IPS-NIHi11 (cell line): ENCODE measurements at places on chromosomes 7 and 10.
A peak's percentile ranks its signal among the peaks of the same experiment; 100 is the strongest.

DNA sequence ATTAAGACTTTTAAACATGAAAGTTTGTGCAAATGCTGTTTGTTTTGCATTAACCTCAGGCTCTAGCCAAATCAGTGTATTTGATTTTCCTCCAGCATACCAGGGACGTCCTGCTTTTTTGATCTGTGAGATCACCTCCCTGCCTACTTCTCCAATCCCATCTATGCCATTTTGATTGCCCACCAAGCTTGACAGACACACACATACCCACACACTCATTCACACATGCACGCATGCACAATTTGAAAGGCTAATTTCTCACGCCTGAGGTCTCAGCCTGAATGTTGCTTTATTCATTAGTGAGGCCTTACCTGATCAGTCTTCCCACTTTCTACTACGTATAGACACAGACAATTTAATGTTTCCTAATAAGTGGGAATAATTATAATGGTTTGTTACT is 53.5 kb downstream of the CDK13 start:
- no peak for DNase-seq

DNA sequence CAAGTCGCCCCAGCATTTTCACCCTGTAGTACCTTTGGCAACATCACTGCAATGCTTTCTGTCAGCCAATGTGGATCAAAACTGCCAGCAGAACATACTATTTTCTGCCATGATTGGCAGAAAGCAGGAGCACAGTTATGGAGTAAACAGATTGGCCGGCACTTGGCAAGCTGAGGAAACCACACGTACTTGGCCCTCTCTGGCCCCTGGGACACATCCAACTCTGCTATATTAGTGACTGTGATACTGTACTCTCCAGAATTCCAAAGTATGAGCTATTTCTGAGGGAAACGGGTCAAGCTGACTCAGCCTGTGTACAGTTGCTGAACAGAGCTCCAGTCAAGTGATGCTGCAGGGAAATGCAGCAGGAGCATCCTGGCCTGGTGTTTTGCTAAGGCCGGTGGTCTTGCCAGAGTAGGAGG is 39.8 kb upstream of the LANCL2 start:
- DNase-seq: no peak

- DNase-seq: no peak
Observed at GRCh38 chr7:149423449-149424110, 37.3 kb downstream of the ZNF777 start.

- no peak for DNase-seq
Observed at GRCh38 chr7:3011211-3011852, 32.3 kb downstream of the CARD11 start.

DNA sequence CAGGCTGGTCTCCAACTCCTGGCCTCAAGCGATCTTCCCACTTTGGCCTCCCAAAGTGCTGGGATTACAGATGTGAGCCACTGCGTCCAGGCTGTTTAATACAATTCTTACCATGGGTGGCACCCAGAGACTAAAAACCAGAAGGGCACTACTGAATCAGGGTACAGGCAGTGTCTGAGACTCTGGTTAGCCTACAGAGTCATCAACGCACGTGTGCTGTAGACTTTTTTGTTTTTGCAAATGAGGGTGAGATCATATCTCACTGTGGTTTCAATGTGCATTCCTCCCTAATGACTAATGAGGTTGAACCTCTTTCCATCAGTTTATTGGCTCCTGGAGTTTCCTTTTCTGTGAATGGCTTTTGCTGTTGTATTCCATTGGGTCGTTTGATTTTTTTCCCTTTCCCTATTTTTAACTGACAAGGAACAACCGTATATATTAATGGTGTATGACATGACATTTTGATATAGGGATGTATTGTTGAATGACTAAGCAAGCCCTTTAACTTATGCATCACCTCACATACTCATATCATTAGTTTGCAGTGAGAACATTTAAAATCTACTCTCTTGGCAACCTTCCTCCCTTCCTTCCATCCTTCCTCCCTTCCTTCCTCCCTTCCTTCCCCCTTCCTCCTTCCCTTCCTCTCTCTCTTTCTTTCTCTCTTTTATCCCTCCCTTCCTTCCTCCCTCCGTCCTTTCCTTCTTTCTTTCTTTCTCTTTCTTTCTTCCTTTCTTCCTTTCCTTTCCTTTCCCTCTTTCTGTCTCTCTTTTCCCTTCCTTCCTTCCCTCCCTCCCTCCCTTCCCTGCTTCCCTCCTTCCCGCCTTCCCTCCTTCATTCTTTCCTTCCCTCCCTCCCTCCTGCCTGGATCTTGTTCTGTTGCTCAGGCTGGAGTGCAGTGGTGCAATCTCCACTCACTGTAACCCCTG is 9.3 kb upstream of the TMEM270 start:
- DNase-seq: no peak

DNA sequence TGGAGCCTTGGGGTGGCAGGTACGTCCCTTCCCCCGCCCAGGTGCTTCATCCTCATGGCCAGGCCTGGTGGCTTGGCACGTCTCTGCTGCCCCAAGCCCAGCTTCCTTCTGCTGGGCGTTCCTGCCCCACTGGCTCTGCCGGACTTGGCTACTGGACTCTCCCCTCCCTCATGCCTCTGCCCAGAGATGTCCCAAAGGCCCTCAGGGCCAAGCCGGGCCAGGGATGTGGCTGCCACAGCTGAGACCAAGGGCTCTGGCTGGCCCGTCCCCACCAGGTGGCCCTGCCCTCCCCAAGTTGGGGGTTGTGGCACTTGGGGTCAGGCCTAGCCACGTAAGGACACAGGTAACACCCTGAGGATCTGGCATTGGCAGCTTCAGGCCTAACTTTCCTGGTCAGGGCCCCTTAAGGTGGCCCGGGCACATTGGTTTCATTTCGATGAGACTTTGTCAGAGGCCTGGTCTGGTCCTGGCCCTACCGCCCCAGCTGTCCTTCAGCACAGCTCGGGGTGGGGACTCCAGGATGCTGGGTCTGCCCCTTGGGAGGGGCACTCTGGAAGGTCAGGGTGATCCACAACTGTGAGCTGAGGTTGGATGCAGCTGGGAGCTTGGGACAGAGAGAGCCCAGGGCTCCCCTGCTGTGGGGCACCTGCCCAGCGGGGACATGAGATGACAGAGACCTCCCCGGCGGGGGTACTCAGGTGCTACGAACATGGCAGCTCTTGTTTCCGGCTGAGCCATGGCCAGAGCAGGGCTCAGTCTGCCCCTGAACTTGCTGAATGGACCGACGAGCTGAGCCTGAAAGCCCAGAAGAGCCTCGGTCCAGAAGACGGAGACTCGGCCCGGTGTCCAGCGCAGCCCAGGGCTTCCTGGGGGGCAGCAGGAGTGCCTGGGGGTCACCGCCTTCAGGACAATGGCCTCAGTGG is 2.9 kb downstream of the BHLHA15 start:
- peak; percentile 6 for DNase-seq

DNA sequence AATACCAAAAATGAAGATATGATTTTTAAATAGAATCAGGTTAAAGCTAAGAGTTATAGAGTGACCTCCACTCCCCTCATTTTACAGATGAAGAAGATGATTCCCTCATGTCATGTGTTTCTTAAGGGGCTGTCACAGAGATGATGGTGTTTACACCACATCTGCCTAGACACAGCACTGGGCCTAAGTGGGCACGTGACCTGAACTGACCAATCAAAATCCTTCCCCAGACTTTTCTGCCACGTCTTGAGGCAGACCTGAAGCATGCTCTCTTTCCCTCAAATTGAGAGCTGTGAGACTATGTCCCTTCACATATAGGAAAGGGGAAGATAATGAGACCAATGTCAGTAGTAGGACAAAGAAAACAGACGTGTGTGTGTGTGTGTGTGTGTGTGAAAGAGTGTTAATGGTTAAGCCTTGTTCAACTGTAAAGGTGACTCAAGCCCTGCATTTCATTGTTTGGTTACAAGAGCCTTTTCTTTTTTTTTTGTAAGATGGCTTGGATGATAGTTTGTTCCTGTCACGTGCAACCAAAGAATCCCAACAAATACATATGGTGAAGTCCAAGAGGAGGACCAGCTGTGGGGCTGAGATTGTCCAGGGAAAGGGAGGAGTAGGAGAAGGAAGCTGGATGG is 172.8 kb upstream of the AOAH start:
- peak; percentile 9 for DNase-seq

DNA sequence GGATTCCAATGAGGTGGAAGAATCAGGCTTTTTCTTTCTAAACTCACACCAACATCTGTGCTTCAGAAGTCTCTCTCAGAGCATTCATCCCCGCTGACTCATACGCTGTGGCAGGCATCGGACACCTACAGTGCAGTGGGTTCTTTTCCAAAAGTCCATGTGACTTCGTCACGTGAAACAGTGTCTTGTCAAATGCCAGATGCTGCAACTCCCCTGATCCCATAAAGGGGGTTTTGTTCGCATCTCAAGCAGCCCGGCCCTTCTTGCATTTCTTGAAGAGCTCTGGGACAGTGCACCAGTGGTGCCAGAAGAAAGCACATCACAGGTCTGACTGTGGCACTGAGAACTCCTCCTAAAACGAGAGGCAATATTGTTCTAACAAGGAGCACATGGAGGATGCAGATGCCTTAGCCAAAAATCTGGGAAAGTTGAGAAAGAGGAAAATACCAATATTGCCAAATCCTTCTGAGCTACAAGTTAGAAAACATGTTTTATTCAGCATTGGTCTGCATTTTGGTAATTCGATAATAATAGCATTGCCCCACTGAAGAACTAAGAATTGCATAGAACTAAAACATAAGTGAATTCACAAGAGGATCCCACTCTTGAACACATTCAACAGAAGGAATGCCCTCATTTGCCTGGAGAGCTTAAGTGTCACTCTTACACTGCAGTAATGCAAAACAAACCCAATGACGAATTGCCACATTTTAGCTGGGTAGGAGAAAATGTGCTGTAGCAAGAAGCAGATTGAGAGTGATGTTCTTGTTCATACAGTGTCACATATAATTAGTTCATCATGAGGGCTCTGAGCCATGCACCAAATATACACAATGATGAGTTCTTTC is 204.4 kb downstream of the CXCL12 start:
- DNase-seq: no peak

DNA sequence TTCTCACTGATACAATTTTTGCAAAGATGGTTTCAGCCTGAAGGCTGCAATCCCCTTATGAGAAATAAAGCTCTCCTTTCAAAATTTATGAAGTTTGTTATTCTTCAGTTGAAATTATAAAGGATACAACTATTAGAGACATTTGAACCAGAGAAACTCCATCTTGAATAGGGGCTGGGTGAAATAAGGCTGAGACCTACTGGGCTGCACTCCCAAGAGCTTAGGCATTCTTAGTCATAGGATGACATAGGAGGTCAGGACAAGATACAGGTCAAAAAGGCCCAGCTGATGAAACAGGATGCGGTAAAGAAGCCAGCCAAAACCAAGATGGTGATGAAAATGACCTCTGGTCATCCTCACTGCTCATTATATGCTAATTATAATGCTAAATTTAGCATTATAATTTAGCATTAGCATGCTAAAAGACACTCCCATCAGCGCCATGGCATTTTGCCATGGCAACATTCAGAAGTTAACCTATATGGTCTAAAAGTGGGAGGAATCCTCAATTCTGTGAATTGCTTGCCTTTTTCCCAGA is 22.4 kb upstream of the IFIT1B start:
- no peak for DNase-seq

- no peak for DNase-seq
Observed at GRCh38 chr10:99506416-99506815, 26.3 kb upstream of the NKX2-3 start.

DNA sequence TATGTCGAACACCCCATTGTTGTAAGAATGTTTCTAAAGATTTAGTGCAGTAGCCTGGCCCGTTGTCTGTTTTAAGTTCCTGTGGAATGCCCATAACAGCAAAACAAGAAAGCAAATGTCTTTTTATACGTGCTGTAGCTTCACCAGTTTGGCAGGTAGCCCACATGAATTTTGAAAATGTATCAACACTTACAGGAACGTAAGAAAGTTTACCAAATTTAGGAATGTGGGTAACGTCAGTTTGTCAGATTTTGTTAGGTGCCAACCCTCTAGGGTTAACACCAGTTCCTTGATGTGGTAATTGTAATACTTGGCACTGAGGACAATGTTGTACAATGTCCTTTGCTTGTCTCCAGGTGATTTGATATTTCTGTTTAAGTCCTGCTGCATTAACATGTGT is 3.2 kb upstream of the GIMAP4 start:
- no peak for DNase-seq

GRCh38 chr7:18610331-18610948 is 114.9 kb downstream of the HDAC9 start:
- DNase-seq: peak; percentile 50

DNA sequence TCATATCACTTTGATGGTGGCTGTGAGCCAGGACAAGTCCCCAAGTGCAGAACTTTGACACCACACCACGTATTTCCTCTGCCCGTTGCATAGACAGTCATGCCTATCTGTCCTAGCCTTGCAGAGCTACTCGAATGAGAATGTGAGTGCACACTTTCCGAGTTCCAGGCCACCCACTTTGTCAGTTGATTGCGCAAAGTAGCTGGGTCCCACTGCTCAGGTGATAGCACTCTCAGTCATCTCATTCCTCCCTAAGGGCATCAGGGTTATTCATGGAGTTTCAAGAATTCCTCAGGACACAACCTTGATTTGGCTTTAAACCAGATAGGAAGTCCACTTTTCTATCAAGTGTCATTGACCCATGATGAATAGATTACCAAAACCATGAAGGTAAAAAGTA is 19.3 kb downstream of the LSM5 start:
- DNase-seq: no peak

DNA sequence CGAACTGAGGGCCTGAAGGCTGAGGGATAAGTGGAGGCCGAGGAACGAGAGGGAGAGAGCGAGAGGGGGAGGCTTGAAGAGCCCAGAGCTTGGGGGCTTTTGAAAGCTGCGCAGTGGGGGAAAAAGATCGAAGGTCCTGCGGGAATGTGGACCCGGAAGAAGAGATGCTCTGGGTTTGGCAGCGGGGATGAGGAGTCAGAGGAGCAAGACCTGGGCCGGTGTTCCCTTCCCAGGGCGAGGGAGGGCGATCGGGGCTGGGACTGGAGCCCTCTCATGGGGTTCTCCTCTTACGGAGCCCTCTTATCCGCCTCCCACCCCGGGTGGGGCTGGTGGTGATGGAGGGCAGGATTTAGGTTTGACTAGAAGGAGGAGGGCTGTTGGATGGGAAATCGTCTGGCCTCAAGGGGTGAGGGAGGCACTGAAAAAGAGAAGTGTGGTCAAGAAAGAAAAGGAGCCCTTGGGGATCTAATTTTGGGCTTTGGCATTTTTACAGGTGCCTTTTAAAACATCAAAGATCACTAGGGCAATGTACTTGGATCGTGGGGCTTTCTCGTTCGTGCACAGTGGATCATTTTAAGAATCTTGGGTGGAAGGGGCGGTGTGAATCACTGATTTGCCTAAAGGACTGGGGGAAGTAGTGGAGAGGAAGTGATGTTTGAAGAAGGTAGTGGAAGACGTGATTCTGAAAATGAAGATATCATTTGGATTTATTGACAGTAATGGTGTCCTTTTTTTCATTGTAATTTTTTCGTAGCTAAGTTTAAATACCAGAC is 637 bp downstream of the SAMD8 start:
- DNase-seq: peak; percentile 65

DNA sequence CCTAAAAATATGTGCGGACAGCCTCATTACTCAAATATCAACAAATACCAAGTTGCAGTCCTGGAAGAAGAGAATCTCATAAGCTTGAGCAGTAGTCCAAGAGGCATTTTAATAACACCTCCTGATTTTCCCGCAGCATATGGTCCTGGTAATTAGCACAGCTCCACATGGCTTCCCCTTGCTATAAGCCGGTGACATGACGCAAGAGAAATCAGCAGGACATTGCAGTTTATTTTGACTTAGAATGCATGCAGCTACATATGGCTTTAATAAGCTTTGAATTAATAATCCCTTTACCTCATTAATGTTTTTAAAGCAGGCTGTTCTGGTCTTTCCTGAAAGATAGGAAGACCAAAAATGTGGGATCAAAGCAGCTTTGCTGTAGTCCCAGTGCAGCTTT is 137.6 kb downstream of the RAMP3 start:
- DNase-seq: no peak
